ENCODE measurements at places on chromosomes 2 and 18.

DNA sequence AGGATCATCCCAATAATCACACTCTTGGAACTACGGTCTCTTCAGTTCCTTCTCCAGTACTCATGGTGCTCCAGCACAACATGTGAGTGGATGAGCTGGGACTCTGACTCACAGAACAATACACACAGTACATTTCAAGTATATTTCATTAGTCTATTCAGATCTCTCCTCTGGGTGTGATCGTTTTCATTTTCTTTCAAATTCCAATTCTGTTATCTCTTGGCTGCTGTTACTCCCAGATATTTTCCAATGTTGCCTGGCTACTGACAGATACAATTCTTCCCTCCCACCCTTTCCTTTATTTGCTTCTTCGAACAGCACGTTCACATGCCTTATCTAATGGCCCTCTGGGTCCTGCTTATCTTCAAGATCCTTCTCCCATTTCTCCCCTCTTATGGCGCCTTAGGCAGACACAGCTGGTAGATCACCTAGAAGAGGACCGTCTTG is 216.0 kb downstream of the ACKR3 start:
- DNase-seq, result no peak

- no peak for DNase-seq
These were observed 56.3 kb downstream of the CCDC93 start for GRCh38 chr2:117957616-117958015.

DNA sequence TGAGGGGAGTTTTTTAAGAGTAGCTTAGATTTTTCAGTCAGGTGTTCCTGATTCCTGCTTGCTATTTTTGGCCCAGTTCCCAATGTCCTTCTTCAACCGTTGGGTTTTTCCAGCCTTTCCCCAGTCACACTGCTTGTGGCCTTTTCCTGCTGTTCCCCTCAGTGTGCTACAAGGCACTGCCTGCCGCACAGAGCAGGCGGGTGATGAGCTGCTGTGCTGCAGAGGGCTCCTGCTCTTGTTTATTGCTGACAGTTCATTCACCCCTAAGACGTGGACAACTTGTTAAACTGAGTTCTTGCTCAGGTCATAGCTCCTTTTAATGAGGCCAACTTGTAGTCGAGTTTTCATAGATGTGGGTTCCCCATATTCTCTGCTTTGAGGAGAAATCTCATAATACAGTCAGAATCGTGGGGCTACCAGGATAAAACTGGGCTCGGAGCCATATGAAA is 20.6 kb downstream of the EIF4E2 start:
- no peak for DNase-seq

GRCh38 chr2:218782528-218782844 is 539 bp downstream of the CYP27A1 start:
- no peak for DNase-seq

DNA sequence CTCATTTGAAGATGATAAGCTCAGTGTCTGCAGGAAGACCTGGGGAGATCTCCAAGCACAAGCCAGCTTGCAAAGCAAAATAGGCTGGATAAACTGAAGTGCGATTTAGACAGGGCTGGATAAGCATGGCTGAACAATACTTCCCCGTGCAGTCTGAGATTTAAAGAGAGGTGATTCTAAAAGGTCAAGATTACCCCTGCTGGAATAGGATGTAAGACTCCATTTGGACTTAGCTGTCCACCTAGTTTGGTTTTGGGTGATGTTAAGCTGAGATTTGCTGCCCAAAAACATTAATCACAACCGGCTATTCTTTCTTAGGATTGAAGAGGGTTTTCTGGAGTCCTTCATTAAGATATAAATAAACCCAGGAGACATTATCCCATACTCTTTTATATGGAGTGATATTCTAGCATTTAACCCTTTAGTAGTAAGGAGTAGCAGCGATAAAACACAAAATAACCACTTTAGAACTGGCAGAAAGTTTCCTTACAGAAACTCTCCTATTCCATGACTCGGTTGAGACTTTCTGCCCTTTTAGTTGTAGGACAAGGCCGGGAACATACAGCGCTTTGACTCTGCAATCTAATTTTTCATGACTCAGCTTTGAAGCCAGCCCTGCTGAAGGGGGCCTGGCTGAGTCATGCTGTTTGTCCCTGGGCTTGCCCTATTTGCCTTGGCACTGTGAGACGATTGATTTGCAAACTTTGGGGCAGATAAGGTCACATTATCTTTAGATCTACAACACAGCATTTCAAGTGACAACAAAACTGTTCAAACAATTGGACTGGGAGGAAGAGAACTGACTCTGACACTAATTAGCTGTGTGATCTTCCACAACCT is 238.2 kb downstream of the GCA start:
- no peak for DNase-seq

GRCh38 chr2:26178246-26178645 is 5.4 kb downstream of the GAREM2 start:
- no peak for DNase-seq

DNA sequence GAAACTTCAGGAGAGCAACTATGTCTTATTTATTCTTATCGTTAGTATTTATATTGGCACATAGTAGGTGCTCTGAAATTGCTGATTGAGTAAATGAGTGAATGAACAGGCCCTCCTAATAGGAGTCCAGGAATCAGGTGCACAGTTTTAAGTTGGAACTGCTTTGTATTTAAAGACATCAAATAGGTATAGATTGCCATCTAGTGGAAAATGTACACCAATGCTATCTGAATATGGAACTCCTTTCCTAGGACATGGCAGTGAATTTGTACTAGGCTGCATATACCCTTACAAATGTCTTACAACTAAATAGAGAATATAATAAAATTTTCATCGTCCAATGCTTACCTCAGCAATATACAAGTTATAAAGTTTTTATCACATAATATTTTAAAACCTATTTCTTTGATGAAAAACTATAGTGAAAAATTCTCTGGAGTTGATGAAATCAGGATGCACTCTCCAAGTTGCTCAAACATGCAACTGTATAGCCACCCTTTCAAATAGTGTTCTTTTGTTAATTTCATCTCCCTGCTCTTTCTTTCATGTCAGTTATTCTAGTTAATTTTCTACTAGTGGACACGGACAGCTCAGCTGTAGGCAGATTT is 318.9 kb upstream of the SYT4 start:
- no peak for DNase-seq

- no peak for DNase-seq
These were observed 80.3 kb upstream of the FZD7 start for GRCh38 chr2:201953396-201953795.

GRCh38 chr18:14104906-14105748 is 27.1 kb downstream of the ZNF519 start:
- DNase-seq, result no peak

DNA sequence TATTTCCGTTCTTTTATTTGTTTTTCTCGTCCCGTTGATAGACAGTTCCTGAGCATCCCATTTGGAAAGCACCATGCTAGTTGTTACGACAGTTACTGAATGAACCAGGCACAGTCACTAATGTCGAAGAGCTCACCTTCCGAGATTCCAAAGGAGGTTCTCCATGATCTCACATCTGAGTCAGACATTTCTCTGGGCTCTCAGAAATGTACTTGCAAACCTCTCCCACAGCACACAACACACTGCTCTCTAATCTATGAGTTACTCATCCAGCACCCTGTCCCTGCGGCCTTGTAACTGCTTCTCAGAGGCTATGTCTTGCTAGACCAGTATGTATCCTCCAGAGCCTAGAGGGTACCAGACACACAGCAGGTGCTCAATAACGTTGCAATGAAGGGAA is 174.7 kb downstream of the DNER start:
- no peak for DNase-seq

GRCh38 chr2:86603905-86604304 is 19.8 kb downstream of the RNF103 start:
- DNase-seq, result no peak

DNA sequence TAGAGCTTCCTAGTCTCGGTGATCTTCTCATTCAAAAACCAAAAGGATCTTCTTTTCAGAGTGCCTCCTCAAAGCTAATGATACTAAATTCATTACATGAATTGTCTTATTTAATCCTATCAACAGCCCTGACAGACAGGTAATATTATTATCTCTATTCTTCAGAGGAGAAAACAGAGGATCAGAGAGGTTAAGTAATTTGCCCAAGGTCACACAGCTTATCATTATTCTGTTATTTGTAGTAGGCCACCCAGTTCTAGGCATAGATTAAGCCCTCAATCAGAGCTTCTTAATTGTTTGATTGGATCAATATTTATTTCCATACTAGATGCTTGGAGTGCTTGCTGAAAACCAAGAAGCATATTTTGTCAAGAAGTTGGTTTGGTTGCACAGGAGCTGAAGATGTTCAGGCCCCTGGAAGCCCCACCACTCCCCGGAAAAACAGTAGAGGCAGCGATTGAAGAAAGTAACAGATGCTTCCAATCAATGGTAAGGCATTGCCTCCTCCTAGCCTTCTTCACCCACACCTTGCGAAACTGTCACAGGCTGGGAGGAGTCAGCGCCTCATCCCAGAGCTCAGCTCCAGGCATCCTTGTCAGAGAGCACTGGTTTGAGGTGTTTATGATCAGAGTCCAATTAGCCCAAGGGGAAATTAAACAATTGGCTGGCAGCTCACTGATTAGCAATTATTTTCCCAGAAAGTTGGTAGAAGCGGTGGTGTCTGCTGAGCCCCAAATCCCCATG is 487.2 kb downstream of the BCL11A start:
- DNase-seq, result no peak

DNA sequence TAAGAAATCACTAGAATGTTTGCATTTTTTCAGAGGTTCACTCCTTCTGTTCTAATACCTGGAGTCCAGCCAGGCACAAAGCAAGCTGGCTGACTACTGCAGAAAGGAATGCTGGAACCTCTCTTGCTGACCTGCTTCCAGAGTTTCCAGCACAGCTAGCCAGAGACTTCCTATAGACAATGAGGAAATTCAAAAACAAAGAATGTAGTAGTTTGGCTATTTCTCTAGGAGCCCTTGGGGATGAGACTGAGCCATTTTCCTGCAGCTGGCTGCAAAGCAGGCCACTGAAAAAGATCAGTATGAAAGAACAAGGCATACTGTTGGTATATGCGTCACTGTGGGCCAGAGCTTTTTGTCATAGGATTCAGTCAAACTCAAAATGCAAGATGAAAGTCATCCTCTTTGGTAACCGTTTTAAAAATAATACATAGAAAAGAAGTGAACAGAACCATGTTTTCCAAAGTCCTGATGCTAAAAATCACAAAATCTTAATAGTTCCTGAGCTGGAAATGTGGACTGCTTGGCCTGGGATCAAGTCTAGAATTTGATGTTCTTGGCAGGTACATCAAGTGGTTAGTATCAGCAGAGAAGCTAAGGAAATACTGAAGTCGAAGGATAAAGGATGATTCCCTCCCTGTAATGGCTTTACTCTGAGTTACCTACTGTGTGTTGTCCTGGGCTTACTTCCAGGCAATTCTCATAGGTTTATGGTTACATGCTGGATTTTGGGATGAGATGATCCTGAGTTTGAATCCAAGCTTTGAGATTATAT is 9.0 kb upstream of the DSEL start:
- no peak for DNase-seq

DNA sequence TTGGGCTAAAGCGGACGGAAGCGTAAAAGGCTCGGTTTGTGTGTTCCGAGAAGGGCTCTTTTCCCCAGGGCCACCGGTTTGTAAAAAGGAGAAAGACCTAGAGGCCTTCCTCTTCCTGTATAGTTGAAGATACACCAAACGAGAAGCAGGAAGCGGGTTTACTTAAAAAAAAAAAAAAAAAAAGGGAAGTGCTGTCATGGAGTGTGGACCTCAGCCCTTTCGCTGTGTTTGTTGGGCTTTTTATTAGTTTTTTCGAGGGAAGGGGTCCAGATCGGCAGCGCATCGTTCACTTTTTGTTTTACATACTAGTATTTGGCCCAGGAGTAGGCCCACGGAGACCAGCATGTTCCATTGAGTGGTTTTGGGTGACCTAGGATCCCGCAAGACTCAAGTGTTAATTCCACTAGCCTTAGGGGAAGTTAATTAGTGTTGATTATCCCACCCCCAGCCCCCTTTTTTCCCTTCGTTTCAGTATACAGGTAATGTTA is 676 bp downstream of the ACTR2 start:
- no peak for DNase-seq

GRCh38 chr2:238587776-238588660 is 161.3 kb downstream of the ASB1 start:
- no peak for DNase-seq

- no peak for DNase-seq
These were observed 222.6 kb downstream of the INSIG2 start for GRCh38 chr2:118310681-118311429.

All from NCI-H187 treated with DMSO at 0.1 percent for 48 hours (cell line).